ENCODE measurements at places on chromosomes 13 and 19.

GRCh38 chr19:1239796-1240737 lies 1.5 kb upstream of the ATP5F1D start:
- peak; percentile 93 for DNase-seq

DNA sequence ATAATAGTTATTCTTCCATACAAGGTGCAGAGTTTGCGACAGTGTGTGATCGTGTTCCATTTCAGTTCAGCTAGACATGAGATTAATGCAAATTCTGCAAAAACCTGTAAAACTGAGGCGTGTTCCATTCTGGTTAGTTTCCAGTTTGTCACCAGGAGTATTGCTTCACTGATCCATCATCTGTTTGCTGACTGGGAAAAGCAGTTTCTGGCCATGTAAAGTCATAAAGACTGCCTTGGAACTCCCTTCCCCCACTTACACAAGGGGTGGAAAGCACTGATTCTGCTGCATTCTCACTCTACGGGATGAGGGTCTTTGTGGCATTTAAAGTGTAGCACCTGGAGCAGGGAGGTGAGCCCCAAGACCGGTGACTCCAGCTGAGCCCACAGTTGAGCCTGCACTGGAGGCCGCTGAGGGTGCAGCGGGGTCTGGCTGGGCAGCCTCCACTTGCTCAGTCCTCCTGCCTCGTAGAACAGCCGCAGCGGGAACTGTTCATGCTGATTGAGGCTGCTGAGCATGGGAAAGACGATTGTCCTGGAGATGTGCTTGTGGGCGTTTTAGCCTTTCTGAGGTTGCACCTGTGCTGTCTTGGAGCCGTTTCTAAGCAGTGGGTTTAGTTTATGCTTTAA lies 2.0 kb downstream of the ZNF57 start:
- no peak for DNase-seq

- no peak for DNase-seq
Measured at GRCh38 chr19:34493038-34493648, 11.6 kb downstream of the WTIP start.

DNA sequence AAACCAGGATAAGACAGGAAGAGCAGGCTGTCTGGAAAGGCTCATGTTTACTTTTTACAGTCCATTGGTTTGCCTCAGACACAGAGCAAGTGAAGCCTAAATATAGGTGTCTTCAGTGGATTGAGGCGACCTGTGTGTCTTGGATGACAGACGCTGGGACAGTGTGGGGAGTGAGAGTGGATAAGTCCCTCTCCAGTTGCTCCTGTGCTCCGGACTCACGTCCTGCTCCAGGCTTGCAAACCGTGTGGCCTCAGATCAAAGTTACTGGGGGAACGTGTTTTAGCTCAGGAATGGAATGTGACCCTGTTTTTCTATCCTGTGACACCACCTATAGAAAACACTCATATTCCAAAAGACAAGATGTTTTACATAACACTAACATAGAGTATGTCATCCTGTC lies 465.7 kb downstream of the MYO16 start:
- no peak for DNase-seq
